ENCODE measurements at places on chromosomes 11 and 22. TPM values are rescaled to one million over a fixed set of nuclear protein-coding genes. Genes with fewer than 3 reads are reported as not detected.

DNA sequence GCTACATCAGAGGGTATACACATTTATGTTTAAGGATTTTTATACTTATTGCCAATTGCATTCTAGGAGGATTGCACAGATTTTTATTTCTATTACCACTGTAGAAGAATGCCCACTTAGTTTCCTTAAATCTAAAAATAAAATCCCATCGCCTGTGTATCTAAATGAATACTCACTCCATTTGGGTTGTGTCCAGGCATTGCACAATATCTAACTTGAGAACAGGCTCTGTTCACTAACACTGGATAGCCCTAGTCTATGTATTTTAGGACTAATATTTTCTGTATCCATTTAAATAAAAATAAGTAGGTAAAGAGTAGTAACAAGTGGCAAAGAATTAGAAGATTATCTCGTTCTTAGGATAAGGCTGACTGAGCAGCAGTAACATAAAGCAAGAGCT is 4.1 kb downstream of the C11orf52 start:
- no peak overlapping the region for H3K27ac ChIP-seq
- no peak for DNase-seq
- H3K36me3 ChIP-seq = no peaks in the 10 kb centered on the region
- peaks cover 2% of the 10 kb centered on the region for H3K27me3 ChIP-seq

Gene SCGB1C1
- not detected for total RNA-seq

DNA sequence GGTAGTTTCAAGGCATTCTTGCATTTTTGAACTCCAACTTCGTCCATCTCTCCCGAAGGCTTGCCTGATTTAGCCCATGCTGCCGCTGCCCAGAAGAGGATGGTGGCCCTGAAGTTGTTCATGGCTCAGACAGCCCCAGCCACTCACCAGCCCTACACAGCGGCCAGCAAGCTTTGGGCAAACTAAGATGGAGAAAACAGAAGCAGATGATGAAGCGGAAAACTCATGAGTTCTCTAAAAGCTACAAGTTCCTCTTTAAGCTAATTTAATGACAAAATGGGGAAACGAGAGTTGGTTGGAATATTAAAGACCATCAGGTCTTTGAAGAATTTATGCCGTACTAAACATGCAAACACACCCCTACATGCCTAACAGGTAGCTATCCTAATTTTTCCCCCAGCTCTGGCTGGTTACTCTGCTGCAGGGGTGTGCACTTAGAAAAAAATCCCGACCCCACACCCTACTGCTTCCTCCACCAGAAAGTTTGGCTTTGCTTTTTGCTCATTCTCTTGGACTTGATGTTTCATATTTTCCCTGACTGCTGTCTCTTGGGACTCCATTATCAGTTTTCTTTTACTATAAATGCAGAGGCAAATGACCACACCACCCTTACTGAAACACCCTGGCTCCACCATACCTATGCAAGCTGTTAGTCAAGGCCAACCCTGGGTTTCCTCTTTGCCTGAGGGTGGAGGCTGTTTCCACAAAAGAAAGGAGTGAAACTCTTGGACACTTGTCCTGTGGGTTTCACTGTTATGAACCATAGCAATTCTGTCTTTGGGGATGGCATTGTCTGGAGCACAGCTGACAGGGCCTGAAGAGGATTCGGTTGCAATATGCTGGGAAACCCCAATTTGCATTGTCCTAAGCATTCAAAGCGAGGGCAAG is at the start of gene MPEG1:
Gene MPEG1, minus strand, starts transcription at position 184 of the 888 bp plus-strand sequence. Its CDS starts 62 bp downstream, at position 122.
- no peaks in the 10 kb centered on the region for H3K36me3 ChIP-seq
- H3K27ac ChIP-seq = no peak within 1 kb of the TSS
- no peak within 1 kb of the TSS for H3K4me3 ChIP-seq
- no peak for DNase-seq

DNA sequence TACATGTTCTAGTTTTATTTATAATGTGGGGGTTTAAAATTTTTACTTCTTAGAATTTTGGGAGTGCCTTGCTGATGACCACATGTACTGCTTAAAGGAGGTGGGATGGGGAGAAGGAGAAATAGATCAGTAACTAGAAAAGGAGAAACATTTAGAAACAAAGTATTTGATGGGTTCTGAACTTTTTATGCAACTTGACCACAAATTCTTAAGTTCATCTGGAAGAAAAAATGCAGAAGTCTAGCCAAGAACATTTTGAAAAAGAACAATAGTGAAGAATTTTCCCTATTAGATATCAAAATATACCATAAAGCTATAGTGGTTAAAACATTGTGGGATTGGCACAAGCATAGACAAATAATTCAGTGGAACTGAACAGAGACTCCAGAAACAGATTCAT is 73.3 kb upstream of the AMPD3 start:
- no peaks in the 10 kb centered on the region for H3K36me3 ChIP-seq
- no peaks in the 10 kb centered on the region for H3K4me1 ChIP-seq

- no peaks in the 10 kb centered on the region for H3K27me3 ChIP-seq
- peaks cover 3% of the 10 kb centered on the region for H3K36me3 ChIP-seq
- H3K4me1 ChIP-seq = peaks cover 58% of the 10 kb centered on the region
These were observed 84.0 kb downstream of the PACS1 start for GRCh38 chr11:66154109-66154508.

DNA sequence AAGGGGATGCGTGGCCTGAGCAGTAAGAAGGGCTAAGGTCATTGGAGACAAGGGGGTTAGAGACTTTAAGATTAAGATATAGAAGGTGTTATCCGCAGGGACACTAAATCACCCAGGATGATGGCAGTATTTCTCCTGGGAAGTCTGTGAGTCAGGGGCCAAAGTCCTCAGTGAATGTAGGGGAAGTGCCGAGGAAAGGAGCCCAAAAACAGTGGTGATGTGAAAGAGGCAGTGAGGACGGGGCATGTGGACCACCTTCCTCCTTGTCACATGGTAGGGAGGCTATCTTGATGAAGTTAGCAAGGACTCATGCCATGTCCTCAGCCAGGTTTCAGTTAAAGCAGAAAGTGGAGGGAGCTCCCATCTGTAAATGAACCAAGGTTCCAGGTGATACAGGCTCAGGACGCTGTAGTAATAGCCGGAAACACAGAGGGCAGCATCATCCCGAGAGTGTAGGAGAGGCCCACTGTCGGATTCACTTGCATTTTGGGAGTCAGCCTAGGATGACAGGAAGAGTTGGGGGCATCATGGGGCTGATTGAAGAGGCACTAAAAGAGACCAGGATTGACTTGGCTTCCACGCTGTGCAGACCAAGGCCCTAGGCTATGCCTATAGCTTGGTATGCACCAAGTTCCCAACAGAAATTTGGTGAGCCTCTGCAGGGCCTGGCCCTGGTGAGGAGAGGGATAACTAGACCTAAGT is 33.5 kb downstream of the WEE1 start:
- H3K36me3 ChIP-seq = no peaks in the 10 kb centered on the region
- H3K4me1 ChIP-seq = peaks cover 13% of the 10 kb centered on the region
- peaks cover 2% of the 10 kb centered on the region for H3K27me3 ChIP-seq
- no peak for DNase-seq

DNA sequence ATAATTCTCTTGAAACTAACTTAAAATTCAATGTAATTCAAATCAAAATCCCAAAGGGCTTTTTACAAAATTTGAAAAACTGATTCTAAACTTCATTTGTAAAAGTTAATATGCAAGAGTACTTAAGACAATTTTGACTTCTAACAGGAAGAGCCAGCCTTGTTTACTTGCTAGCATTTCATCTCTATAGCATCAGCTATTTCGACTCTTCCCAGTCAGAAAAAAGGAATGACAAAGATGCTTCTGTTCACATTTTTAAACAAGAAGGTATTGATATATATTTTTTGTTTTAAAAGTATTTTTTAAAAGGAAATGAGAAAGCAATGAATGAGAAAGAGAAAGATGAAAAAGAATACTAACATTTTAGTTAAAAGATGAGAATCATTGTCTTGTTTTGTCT is 16.4 kb downstream of the SLN start:
- H3K4me1 ChIP-seq = no peaks in the 10 kb centered on the region
- DNase-seq = no peak
- H3K4me3 ChIP-seq = no peak overlapping the region
- no peaks in the 10 kb centered on the region for H3K36me3 ChIP-seq
- H3K27me3 ChIP-seq = peaks cover 23% of the 10 kb centered on the region
- H3K27ac ChIP-seq = no peak overlapping the region

Gene CEND1
- 0.50 TPM for total RNA-seq

GRCh38 chr11:101453682-101454081 is 130.1 kb downstream of the TRPC6 start:
- H3K27me3 ChIP-seq = no peaks in the 10 kb centered on the region
- no peak overlapping the region for H3K27ac ChIP-seq
- H3K4me3 ChIP-seq = no peak overlapping the region
- no peak for DNase-seq
- no peaks in the 10 kb centered on the region for H3K36me3 ChIP-seq
- no peaks in the 10 kb centered on the region for H3K4me1 ChIP-seq

DNA sequence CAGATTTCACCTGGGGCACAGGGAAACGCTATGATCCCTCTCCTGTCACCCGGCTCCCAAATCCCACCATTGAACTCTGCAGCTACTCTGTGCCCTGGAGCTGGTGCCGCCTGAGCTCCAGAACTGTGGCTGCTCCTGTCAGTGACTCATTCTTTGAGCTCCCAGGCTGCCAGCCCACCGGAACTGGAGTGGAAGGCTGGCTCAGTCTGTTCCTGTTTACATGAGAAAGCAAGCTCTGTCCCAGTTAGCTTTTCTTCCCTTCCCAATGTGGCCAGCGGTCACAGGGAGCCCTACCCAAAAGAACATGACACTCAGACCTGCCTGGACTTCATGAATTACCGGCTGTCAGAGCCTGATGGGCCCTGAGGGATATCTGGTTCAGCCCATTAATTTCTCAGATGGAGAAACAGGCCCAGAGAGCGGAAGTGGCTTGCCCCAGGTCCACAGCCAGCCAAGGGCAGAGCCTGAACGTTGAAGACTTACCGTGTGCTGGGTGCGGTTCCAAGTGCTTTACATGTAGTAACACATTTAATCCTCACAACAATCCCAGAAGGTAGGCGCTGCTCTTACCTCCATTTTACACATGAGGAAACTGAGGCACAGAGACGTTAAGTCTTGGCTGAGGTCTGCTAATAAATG is 23.8 kb upstream of the IGSF22 start:
- DNase-seq = no peak
- H3K27me3 ChIP-seq = peaks cover 3% of the 10 kb centered on the region
- H3K27ac ChIP-seq = no peak overlapping the region
- no peaks in the 10 kb centered on the region for H3K4me1 ChIP-seq
- H3K4me3 ChIP-seq = no peak overlapping the region

Gene SMDT1
- 45.4 TPM for total RNA-seq

Measured in activated CD4-positive, alpha-beta T cell treated with anti-CD3 and anti-CD28 coated beads for 36 hours (primary cell).